Inflammatory macrophage treated with lipopolysaccharide for 1 hour (primary cell): ENCODE measurements at places on chromosomes 7 and 10.

DNA sequence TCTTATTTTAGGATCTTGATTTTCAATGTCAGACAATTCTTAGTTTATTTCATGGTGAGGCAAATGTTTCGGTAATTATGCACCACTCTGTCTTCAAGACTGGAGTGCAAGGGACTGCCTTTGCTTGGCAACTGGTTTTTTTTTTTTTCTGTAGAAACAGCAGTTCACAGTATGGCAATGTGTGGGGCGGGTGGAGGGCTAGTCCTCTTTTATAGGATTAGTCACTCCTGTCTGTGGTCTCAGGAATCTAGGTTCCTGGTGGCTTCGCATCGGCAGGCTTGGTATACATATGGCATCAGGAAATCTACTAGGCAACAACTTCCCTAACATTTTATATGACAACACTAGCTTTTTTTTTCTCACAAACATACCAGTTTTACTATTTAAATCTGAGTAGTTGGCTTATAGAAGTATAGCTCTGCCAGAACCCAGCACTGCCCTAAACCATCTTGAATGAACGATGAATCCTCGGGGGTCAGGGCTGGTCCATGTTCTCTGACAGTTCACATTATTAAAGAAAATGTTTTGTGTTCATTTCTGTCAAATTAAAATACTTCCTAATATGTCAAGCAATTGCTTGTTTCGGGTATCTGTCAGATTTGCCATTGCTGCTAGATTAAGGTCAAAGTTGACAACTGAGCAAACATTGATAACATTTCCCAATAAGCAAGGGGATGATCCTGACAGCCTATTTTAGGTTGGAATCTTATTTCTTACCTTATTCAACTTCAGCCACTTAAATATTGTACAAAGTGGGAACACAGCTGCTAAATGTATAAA, 289.7 kb upstream of the VSTM2A start:
- no peak for DNase-seq

DNA sequence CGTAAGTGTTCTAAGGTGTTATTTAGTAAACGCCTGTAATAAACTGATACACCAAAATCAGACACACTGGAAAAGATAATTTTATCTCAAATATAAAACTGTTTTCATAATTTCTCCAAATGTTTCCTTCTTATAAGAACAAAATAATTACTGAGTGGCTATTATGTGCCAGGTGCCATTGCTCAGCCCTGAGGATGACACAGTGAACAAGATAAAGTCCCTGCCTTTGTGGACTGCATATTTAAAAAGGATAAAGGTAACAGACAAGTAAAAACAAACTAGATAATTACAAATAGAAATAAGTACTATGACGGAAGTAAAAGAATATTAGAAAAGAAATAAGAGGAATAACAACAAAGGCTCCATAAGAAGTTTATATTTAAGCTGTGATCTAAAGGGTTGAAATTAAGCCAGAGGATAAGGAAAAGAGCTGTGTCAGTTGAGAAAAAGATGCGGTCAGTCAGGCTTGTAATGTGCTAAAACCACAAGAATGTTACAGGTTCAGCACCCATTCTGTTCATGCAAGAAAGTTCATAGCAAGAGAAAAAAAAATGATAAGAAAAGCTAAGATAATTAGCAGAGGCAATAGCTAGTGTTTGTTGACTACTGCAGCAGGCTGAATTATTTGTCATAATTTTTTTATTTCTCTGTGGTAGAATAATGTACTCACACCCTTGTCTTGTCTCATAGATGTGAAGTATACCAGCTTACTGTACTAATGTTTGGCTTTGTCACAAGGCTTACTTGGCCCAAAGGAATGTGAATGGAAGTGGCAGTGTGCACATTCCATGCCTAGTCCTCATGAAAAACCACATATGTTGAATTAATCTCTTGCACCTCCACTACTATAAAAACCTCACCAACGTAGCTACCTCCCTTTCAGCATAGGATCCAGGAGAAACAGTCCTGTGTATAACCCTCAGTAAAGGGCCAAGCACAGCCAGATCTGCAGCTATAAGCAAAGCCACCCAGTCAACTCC, 75.1 kb downstream of the CRPPA start:
- DNase-seq: no peak

GRCh38 chr10:23702977-23703414, 264.1 kb downstream of the OTUD1 start:
- DNase-seq: peak; percentile 50

GRCh38 chr10:94490789-94491039, 54.9 kb upstream of the HELLS start:
- no peak for DNase-seq

DNA sequence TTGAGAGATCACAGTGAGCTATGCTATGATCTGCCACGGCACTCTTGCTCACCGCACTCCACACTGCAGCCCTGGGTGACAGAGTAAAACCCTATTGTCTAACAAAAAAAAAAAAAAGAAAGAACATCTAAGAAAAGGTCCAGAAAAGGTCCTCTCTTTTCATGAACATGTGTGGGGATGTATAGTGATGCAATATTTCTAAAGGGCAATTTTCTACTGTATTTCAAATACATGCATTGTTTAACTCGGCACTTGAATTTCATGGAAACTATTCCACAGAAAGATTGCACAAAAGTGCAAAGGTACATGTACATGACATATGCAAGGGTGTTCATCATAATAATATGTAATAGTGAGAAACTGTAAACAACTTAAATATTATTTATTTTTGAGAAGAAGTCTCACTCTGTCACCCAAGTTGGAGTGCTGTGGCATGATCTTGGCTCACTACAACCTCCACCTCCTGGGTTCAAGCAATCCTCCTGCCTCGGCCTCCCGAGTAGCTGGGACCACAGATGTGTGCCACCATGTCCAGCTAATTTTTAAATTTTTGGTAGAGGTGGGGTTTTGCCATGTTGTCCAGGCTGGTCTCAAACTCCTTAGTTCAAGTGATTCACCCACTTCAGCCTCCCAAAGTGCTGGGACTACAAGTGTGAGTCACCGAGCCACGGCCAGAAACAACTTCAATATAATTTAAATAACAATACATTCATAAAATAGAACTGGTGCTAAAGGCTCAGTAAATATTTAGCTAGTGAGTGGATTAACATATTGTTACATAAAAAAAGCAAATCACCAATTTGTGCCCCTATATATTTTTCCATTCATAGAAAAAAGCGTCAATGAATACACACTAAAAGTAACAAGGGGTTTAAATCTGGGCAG, 1.3 kb upstream of the PPRC1 start:
- DNase-seq: no peak

DNA sequence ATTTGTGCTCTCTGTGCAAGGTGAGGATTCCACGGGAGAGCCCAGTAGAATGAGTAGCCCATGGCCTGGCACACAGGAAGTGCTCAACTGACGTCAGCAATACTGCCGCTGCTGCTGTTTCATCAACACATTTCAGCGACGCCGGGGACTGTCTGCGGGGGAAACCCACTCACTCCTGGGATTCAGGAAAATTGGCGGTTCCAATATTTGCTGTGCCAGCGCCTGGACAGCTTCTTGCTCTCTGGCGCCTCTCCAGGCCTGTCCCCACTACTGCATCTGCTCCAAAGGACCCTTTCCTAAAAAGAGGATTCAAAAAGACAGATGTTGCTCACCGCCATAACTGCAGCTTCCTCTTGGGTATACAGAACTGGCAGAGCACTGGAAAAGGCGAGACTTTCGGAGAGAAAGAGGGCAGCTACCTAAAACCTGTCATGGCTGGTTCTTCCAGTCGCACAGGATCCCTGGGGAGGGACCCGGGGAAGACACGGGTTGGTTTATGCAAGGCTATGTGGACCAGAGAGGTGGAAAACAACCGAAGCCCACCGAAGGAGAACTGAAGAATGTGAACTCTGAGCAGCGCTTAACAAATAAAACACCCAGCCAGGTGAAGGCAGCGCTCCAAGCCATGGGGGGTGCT, 39.7 kb upstream of the ENO4 start:
- peak; percentile 7 for DNase-seq
